ENCODE measurements at places on chromosomes 7 and 10.

- DNase-seq, result no peak
These were observed 10.7 kb upstream of the RNF32 start for GRCh38 chr7:156629873-156630272.

DNA sequence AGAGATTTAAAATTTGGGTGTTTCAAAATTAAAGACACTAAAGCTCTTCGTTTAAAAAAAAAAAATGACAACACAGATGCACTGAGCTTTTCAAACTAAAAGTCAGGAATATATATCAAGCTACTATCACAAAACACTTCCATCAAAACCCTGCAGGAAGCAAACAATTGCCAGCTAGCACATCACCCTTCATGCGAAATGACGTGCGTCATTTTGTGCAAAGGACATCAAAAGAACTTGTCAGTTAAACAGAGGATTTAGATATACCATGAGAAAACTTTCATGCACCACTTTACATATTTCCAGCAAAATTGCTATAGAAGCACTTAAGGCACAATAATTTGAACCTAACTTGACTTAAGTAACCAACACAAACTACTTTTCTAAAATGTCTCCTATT is 264.7 kb downstream of the GRM8 start:
- DNase-seq, result no peak

- DNase-seq, result no peak
These were observed 179.9 kb upstream of the MBL2 start for GRCh38 chr10:52952391-52953055.

DNA sequence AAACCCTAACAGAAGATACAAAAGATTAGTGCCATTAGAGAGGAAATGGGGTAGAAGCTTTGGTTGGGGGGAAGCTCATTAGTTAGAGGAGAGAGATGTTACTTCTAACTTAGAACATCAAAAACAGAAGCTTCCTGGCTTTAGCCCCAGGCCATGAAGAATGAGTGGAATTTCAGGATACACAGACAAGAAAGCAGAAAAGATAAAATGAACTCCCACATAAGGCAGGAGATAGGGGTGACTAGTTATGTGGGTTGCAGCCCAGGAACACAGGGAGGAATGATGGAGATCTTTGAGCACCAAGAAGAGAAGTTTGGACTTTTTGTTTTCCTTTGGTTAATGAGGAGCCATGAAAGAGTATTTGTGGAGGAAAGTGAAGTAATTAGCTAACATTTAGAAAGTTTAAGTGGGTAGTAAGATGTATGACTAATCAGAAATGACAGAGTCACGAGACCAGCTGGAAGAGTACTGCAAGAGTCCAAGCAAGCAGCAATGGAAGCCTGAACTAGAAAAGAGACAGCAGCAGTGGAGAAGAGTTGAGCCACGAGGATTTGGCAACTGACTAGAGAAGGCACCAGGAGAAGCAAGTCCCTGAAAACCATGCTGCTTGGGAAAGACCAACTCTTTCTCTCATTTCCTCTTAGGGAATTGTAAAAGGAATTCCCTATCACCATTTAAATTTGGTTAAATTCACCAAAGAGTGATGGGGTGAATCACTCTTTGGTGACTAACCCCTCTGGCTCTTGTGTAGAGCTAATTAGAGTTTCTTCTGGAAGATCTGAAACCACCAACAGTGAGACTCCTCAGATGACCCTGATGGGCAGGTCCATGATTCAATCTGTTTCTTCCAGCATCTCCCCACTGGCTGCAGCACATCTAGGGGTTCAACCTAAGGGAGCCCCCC is 131.9 kb downstream of the KCNMA1 start:
- DNase-seq, result no peak

DNA sequence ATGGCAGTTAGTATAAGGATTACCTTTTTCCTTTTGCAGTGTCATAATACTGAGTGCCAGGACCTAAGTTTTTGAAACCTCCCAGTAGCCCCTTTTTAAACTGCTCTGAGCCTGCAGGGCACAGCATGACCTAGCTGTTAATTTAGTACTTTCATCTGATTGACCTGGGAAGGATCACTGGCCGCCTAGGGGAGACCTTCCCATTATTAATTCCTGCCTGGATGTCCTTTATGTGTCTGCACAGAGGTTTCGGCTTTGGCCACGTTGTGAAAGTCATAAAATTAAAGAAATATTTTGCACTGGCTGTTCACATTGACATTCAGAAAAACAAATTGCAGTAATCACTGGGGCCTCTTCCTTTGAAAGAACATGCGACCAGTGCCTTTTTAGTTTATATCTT is 290.2 kb downstream of the SDK1 start:
- no peak for DNase-seq

- no peak for DNase-seq
These were observed 263.8 kb downstream of the PTPRN2 start for GRCh38 chr7:158323741-158324396.

DNA sequence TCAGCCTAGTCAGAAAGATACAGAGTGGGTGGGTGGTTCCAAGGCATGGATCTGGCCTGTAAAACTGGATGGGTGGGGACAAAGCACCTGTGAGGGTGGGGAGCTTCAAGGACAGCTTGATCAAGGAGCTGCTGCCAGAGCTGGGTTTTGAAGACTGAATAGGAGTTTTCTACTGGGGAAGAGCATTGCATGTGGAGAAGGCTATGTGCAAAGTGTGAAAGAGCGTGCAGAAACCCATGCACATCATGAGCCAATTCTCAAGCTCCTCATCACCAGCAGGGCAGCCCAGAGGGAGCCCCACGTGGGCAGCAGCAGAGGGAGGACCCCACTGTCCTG is 58.6 kb downstream of the PDGFA start:
- no peak for DNase-seq

All from large intestine (tissue), 12 donors.